ENCODE measurements at places on chromosomes 6 and 20. TPM values are rescaled to one million over a fixed set of nuclear protein-coding genes. Genes with fewer than 3 reads are reported as not detected.

DNA sequence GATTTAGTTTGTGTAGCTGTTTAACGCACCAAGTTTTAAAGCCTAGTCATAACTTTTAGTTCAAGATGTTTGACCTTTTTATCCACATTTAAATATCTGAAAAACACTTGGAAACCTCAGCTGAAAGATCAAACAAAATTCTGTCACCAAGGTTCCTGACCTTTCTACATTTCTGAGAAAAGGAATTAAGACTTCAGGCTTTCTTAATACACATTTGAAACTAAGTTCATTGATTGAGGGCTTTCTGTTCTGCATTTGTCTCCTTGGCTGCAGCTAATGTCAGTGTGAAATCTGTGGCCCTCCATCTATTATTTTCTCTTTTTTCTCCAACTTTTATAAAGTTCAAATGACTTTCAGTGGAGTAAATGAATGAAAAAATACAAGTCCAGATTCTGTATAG, 22.7 kb upstream of the FBXL4 start:
- H3K4me3 ChIP-seq, result no peak overlapping the region
- H3K27me3 ChIP-seq, result no peaks in the 10 kb centered on the region
- no peaks in the 10 kb centered on the region for H3K36me3 ChIP-seq
- H3K4me1 ChIP-seq, result peaks cover 14% of the 10 kb centered on the region
- DNase-seq, result no peak

DNA sequence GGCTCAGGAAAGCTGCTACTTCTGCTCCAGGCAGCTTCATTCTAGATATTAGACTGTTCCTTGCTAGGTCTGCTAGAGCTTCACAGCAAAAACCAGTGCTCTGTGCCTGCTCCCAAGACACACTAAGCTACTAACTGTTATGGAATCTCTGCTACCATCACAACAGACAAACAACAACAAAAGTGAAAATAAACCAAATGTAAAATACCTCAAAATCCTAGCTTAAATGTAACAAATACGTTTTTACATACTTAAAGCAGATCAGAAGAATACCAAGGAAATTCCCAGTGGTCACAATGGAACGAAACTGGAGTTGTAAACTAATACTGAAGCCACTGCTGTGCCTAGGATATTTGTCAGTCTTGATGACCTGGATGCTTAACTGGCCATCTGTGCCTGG, 84.6 kb upstream of the EZR start:
- H3K27me3 ChIP-seq, result no peaks in the 10 kb centered on the region
- no peak overlapping the region for H3K4me3 ChIP-seq

The PRPH2 gene
- total RNA-seq, result 0.89 TPM

GRCh38 chr6:40295251-40295950, 291.8 kb downstream of the LRFN2 start:
- DNase-seq, result no peak
- no peaks in the 10 kb centered on the region for H3K27me3 ChIP-seq
- no peaks in the 10 kb centered on the region for H3K36me3 ChIP-seq
- peaks cover 13% of the 10 kb centered on the region for H3K4me1 ChIP-seq
- H3K27ac ChIP-seq, result no peak overlapping the region

The TFAP2D gene
- not detected for total RNA-seq

The TBPL1 gene
- 94.9 TPM for total RNA-seq

DNA sequence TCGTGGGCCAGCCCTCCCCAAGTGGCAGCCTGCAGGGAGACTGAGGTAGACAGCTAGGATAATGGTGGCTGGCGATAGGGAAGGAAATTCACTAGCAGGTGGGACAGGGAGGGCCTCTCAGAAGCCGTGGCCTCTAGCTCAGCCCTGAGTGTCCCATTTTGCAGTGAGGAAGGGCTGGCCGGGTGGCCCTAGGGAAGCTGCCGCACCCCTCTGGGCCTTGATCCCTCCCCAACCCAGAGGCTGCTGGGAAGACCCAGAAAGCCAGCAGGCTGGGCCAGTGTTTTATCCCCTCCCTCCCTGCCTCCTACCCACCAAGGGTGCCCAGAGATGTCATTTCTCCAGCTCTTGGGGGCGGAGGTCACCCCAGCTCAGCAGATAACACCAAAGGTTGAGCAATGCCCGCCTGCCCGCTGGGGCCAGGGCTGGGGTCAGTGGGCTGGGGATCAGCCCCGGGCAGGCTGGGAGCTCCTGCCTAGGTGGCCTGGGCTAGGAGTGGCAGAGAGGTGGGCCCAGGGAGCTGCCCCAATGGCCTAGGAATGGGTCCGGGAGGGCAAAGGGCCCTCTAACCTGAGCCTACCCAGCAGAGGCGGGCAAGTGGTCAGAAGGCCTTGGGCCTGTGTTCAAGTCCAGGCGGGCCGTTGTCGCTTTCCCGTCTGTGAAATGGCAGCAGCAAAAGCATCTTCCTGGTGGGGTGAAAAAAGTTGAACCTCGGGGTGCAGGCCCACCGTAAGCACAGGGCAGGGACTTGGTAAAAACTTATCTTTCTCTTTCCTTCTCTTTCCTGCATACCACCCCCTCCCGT, 1.6 kb upstream of the CEBPB start:
- H3K4me1 ChIP-seq, result peaks cover 24% of the 10 kb centered on the region
- no peak for DNase-seq
- peak overlapping the region; percentile 90 for H3K4me3 ChIP-seq
- no peak overlapping the region for H3K27ac ChIP-seq

- H3K27ac ChIP-seq, result no peak overlapping the region
- no peaks in the 10 kb centered on the region for H3K4me1 ChIP-seq
- H3K36me3 ChIP-seq, result peaks cover 2% of the 10 kb centered on the region
Measured at GRCh38 chr20:5999783-6000182, 49.3 kb downstream of the MCM8 start.

The ATP6V1G2 gene
- total RNA-seq, result 1.6 TPM

The KHDRBS2 gene
- 11.7 TPM for total RNA-seq

GRCh38 chr6:11373208-11373607, 140.7 kb upstream of the NEDD9 start:
- no peak overlapping the region for H3K27ac ChIP-seq
- H3K4me1 ChIP-seq, result 0 out of 2 replicates have a peak, but pooled peaks cover 4% of the 10 kb centered on the region
- H3K27me3 ChIP-seq, result no peaks in the 10 kb centered on the region
- H3K36me3 ChIP-seq, result no peaks in the 10 kb centered on the region

DNA sequence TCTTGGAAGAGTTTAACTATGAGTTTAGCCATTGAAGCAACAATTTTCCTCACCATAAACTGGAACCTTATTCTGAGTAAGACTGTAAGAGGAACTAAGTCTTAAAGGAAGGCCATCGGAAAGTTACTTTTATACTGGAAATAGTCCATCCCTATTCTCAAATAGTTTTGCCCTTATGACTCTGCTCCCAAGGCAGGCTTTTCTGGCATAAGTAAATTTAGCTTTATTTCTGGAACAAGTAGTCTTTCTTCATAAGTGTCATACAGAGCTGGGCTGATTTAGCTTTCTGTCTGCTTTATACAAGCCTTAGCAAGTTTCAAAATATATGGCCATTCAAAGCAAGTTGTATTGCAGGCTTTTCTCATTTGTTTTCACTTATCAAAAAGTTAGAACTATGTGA, 328.1 kb downstream of the HACE1 start:
- H3K36me3 ChIP-seq, result no peaks in the 10 kb centered on the region
- DNase-seq, result no peak
- H3K27ac ChIP-seq, result no peak overlapping the region
- H3K27me3 ChIP-seq, result no peaks in the 10 kb centered on the region
- no peaks in the 10 kb centered on the region for H3K4me1 ChIP-seq

GRCh38 chr6:125966569-125966968, 10.0 kb downstream of the HINT3 start:
- no peak overlapping the region for H3K4me3 ChIP-seq
- H3K4me1 ChIP-seq, result no peaks in the 10 kb centered on the region
- DNase-seq, result no peak

DNA sequence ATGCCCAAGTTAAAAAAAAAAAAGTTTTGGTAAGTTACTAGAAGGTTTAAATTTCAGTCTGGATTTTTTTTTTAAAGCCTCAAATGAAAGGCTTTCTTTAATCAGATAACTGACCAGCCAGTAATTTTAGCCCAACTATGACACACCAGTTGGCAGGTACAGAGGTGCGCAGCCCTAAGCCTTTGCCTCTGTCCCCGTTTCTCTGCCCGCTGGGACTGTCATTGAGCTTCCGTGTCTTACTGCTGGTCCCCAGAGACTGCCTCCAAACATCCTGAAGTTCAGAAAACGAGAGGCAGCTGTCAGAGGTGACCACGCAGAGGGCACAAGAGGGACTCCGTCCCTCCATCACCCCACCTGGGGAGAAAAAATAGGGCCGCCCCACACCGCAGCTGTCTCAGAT, 118.2 kb downstream of the RPS12 start:
- no peaks in the 10 kb centered on the region for H3K36me3 ChIP-seq
- no peak overlapping the region for H3K4me3 ChIP-seq
- H3K27ac ChIP-seq, result no peak overlapping the region
- 0 out of 2 replicates have a peak, but pooled peaks cover 5% of the 10 kb centered on the region for H3K4me1 ChIP-seq
- DNase-seq, result no peak

- H3K27me3 ChIP-seq, result no peaks in the 10 kb centered on the region
- no peak for DNase-seq
- H3K4me3 ChIP-seq, result no peak overlapping the region
- no peaks in the 10 kb centered on the region for H3K36me3 ChIP-seq
- H3K4me1 ChIP-seq, result no peaks in the 10 kb centered on the region
Measured at GRCh38 chr20:36120241-36120640, 34.3 kb upstream of the EPB41L1 start.

The HRH3 gene
- total RNA-seq, result 5.2 TPM

The FITM2 gene
- total RNA-seq, result 1.6 TPM

The RBM24 gene
- total RNA-seq, result 1.3 TPM

The PNPLA1 gene
- total RNA-seq, result not detected

The CRISP2 gene
- total RNA-seq, result 0.50 TPM

DNA sequence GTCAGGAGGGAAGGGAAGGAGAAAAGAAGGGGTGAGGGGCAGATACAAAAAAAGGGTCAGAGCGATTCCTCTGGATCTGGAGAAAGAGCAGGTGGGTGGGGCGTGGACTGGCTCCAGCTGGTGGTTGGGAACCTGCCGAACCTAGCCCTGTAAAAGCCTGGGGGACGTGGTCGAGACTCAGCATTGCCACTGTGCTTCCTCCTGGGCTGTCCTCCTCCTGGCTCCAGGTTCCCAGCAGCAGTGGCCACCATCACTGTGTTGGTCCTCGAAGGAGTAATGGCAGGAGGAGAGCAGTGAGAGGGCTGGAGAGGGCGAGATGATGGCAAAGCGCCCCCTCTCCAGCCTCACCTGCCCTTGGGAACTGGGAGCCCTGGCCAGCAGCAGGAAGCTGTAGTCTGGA, 3.5 kb upstream of the RAET1L start:
- DNase-seq, result no peak
- no peak overlapping the region for H3K4me3 ChIP-seq
- H3K27me3 ChIP-seq, result peaks cover 67% of the 10 kb centered on the region
- H3K36me3 ChIP-seq, result no peaks in the 10 kb centered on the region
- no peak overlapping the region for H3K27ac ChIP-seq

The TMEM181 gene
- total RNA-seq, result 25.2 TPM

- no peaks in the 10 kb centered on the region for H3K27me3 ChIP-seq
- no peak overlapping the region for H3K4me3 ChIP-seq
- DNase-seq, result no peak
- H3K27ac ChIP-seq, result no peak overlapping the region
- no peaks in the 10 kb centered on the region for H3K36me3 ChIP-seq
Measured at GRCh38 chr20:58141496-58141895, 87.0 kb downstream of the ANKRD60 start.

DNA sequence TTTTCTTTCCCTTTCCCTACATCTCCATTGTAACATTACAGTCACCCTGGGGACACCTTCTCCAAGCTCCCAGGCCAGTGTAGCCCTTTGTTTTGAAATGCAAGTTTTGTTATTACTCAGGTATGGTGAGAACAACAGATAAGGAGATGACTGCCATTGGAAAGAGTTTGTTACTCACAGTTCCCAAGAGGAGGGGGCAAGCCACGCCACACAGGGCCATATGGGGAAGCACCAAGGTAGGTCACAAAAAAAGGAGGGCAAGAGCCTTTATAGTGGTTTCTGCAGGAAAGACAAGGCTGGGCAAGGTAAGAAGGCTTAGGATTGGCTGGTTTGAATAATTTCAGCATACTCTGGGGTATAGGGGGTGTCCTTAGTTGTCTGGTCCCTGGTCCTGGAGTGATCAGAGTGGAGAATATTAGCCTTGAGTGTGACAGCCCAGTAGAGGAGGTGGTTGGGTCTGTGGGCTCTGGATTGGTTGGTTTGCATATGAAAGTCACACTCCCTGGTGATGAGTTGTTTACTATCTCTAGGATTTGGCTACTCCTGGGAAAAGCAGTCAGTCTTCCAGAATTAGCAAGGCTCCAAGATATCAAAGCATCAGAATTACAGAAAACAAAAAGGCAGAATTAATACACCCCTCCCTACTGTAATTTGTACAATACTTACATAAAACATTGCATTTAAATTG, 33.1 kb upstream of the SMLR1 start:
- peaks cover 12% of the 10 kb centered on the region for H3K4me1 ChIP-seq
- DNase-seq, result no peak
- no peak overlapping the region for H3K4me3 ChIP-seq
- no peak overlapping the region for H3K27ac ChIP-seq
- no peaks in the 10 kb centered on the region for H3K36me3 ChIP-seq

The DEF6 gene
- 5.7 TPM for total RNA-seq

- DNase-seq, result no peak
- H3K4me1 ChIP-seq, result no peaks in the 10 kb centered on the region
- no peak overlapping the region for H3K27ac ChIP-seq
- H3K27me3 ChIP-seq, result no peaks in the 10 kb centered on the region
Measured at GRCh38 chr6:31799781-31800180, 4.2 kb upstream of the VARS1 start.

The MATN4 gene
- 5.1 TPM for total RNA-seq

The MUCL3 gene
- not detected for total RNA-seq

DNA sequence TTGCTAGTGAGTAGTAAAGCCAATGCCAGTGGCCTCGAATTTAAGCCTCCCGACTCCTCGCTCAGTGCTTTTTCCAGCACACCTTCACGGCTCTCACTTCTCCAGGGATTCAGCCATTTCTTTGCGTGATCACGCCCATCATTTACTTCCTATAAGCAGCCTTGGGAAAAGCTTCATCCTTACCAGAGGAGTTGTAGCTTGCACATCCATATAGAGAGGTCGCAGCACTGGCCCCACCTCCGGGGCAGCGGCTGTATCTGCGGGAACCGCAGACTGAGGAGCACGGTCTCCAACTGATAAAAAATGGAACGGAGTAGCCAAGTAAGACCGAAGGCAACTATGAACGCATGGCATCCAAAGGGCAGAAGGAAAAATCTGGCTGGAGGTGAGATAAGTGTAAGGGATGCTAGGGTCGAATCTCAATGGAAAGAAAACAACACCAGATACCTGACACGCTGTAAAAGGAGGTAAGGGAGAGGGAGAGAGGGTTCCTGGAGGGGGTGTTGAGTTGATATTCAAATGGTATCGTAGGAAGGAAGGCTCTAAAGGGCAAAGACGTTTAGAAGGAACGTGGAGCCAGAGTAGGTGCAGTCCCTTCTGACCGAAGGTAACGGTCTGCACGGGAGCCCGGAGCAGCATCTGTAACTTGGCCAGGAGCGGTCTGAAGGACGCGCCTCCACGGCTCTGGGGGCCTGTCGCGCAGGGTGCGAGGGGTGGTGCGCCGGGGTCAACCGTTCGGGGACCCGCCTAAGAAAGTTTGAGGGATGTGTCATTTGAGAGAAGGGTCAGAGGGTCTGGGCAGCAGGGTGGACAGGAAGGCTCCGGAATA, 640 bp downstream of the NFS1 start:
- peak overlapping the region; percentile 74 for H3K27ac ChIP-seq
- H3K4me1 ChIP-seq, result peaks cover 12% of the 10 kb centered on the region
- H3K36me3 ChIP-seq, result peaks cover 4% of the 10 kb centered on the region
- peak overlapping the region; percentile 99 for H3K4me3 ChIP-seq

- H3K4me1 ChIP-seq, result no peaks in the 10 kb centered on the region
- H3K36me3 ChIP-seq, result 0 out of 2 replicates have a peak, but pooled peaks cover 6% of the 10 kb centered on the region
- no peak overlapping the region for H3K27ac ChIP-seq
- H3K27me3 ChIP-seq, result no peaks in the 10 kb centered on the region
Measured at GRCh38 chr6:12313992-12314589, 23.9 kb downstream of the EDN1 start.

Data from GM23338 (cell line).